Stimulated activated CD8-positive, alpha-beta memory T cell treated with anti-CD3 and anti-CD28 coated beads, Interleukin-7, amount 100 ng/mL, for 1 hour (primary cell): ENCODE measurements at places on chromosomes 16 and 17.
A peak's percentile ranks its signal among the peaks of the same experiment; 100 is the strongest.

DNA sequence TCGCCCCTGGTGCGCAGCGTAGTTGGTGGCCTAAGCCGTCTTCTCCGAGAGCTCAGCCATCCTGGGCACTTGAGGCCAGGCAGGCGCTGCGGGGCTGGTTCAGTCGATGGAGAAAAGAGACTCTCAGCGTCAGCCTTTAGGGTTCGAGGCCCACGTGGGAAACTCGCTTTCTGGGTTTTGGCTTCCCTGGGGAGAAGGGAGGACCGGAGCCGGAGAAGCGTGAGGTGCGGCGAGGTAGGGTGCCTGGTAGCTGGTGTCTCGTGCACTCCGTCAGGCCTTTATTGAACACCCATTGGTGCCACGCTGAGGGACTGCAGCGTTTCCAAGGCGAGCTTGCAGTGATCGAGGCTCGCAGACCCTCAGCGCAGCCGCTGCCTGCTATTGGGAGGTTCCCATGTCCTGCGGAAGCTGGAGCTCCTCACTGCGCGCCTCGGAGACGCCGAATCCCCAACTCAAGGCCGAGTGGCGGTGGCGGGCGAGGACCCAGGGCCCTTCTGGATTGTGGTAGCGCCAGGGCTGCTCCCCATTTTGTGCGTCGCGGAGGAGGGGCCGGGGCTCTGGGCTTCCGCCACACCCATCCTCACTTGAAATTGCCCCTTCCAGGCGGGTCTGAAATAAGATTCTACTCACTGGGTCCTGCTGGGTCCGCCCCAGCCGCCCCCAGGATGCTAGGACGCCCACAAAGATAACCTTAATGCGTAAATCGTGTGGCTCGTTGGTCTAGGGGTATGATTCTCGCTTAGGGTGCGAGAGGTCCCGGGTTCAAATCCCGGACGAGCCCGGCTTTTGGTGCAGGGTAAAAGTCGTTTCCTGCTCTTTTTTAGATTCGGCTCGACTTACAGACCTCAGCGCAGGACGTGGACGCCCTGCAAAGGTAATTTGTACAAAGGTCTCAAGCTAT lies 1.2 kb downstream of the OR1F1 start:
- no peak for DNase-seq

- no peak for DNase-seq
Observed at GRCh38 chr16:17396762-17397498, 73.8 kb downstream of the XYLT1 start.

DNA sequence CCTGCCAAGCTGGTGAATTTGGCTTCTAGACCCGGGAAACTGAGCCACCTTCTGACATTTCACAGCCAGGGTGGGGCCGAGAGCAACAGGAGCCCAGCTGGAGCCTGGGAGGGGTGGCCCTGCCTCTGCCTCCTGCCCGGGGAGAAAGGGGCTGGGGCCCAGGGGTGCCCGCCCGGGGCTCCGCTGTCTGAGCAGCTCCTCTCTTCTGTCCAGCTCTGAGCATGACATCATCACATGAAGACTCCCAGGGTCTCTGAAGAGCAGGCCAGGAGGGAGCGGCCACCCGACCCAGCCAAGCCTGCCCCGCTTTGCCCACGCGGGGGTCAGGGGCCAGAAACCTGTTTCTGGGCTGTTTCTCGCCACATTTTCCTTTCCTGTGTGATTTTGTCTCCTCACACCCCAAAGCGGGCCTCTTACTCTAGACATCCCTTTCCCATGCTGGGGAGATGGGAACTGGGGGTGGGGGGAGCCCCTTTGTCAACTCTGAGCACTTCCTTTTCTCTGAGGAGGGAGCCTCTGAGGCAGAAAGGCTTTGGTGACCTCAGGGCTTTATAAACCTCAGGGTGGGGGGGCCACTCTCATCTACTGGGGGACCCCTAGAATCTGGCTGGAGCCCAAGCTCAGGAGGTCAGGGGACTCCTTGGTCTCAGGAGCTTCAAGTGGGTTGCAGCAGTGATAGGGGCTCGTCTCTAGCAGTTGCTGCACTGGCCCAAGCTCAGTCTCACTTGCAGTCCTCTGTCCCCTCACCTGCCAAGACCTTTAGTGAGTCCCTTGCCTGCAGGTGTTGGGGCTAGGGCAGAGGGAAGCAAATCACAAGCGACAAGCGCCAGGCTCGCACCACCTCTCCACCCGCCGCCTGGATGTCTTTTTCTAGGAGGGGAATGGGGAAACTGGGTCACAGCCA lies 7.6 kb downstream of the UBALD2 start:
- DNase-seq: no peak

DNA sequence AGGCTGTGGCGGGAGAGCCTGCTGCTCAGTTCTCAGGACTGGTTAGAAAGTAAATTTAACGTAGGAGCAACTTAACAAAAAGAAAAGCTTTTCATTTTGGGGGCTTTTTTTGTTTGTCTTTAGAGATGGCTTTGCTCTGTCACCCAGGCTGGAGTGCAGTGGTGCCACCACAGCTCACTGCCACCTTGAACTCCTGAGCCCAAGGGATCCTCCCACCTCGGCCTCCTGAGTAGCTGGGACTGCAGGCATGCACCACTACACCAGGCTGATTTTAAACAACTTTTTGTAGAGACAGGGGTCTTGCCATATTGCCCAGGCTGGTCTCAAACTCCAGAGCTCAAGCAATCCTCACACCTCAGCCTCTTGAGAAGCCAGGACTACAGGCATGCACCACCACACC lies 205.0 kb downstream of the RPTOR start:
- DNase-seq: no peak

GRCh38 chr16:81997738-81998137 lies 13.5 kb downstream of the SDR42E1 start:
- no peak for DNase-seq

- no peak for DNase-seq
Observed at GRCh38 chr16:58377932-58378331, 14.3 kb upstream of the GINS3 start.

DNA sequence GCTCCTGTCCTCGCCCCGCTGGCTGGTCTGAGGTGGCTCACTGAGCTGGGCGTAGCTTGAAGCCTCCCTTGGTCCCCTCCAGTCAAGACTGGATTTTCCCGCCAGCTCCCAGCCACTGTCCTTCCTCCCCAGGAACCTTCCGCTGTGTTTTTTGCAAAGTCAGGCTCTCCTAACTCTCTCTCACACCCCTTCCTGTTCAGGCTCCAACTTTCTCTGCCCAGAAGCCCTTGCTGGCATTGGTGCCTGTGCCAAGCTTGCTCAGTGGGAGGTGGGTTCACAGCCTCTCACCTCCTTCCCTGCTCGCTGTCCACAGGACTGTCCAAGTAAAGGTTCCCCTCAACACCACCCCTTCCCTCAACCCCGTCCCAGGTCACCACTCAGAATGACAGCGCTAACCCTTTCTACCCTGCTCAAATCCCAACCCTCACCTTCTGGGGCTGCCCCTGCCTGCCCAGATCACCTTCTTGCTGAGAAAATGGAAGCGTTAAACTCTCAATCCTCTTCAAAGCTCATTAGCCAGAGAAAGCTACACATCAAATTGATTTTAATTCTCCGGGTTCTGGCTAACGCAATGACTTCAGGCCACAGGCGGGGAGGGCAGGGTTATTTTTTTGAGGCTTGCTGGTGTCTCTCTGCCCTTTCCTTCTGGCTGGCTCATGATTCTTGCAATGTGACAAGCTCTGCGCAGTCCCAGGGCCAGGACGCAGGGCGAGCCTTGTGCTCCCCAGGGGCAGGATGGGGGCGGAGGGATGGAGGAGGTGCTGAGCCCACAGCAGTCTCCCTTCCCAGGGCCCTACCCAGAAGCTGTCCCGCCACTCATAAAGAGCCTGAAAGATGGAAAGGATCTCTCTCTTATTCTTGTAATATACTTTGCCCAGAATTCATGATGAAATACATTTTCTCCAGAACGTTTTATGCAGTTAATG lies 357.2 kb upstream of the TNRC6C start:
- no peak for DNase-seq

GRCh38 chr17:72884066-72884465 lies 208.4 kb downstream of the SLC39A11 start:
- no peak for DNase-seq

GRCh38 chr17:22600644-22601298 lies 908.4 kb downstream of the KCNJ18 start:
- no peak for DNase-seq

- DNase-seq: no peak
Observed at GRCh38 chr17:30454635-30455034, 22.6 kb upstream of the GOSR1 start.

GRCh38 chr16:75483222-75483621 lies 12.0 kb downstream of the CHST6 start:
- no peak for DNase-seq

DNA sequence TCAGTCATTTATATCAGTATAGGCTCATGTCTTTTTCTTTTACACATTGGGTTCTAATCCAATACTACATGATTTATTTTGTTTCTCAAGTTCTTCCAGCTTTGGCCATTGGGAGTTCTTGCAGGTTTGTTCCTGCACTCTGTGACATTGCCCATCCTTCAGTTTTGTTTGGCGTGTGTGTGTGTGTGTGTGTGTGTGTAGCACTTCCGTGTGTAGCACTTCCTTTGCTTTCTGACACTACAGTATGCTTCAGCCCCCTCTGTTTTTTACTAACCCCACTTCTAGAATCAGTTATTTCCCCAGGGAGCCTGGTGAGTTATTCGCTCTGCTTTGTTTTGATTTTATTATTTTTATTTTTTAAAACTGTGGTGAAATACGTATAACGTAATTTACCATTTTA lies 75.6 kb upstream of the LGALS9 start:
- no peak for DNase-seq

DNA sequence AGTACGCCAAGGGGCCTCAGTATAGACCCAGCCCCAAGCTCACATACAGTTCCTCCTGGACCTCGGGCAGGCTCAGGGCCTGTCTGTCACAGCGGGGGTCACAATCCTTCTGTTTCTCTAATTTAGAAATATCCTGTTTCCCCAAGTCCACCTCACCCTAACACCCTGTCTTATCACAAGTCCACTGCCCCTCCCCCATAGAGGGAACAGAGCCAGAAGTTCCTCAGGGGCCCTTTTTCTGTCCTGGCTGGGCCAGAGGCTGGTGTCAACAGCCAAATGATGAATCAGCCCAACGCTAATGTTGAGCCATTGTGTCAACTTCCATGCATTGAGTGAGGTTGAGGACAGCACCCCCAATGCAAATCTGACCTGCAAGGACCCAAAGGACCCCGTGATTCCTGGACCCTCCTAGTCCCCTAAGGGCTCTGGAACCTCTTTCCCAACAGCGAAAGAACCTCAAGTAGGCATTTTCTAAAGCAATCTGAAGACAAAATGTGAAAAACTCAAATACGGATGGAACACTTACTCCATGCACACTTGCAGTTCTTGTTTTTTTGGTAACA lies 58.6 kb downstream of the PECAM1 start:
- no peak for DNase-seq

DNA sequence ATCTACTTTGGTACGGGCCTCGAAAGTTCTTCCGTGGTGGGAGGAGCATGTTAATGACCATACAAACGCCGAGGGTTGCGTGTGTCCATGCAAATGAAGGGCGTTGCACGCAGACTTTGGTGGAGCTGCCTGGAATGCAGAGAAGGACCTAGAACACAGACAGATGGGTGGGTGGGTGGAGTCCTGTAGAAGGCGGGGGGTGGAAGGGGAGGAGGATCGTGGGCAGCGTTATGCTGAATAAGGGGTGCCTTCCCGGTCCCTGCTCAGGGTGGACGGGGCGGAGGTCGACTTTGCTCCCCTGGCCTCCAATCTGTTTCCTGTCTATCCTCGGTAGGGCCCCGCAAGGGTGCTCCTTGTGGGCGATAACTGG lies 795 bp upstream of the PAQR4 start:
- no peak for DNase-seq

- DNase-seq: no peak
Observed at GRCh38 chr16:46976550-46976949, 3.1 kb upstream of the DNAJA2 start.

DNA sequence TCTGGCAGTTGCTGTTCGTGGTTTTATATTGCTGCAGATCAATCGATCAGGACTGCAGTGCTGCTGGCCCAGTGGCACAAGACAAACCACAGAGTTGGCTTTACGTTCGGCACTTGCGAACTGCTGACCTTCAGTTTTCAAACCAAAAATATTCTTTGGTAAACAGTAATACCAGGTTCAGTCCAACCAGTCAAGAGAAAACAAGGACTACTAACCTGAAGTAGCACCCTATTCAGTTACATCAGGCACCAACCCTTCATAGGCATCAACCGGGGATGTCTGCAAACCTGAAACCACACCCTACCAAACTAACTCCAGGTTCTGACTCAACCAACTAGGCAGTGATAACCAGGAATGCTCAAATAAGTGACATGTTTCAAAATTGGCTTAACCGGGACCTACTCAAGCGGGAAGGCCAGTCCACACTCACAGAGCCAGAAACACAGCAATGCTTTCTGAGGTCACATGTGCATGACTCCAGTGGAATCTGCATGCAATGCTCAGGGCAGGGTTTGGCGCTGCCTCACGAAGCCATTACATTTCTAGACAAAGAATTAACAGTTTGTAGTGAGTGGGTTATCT lies 91.1 kb downstream of the SMG6 start:
- DNase-seq: no peak

DNA sequence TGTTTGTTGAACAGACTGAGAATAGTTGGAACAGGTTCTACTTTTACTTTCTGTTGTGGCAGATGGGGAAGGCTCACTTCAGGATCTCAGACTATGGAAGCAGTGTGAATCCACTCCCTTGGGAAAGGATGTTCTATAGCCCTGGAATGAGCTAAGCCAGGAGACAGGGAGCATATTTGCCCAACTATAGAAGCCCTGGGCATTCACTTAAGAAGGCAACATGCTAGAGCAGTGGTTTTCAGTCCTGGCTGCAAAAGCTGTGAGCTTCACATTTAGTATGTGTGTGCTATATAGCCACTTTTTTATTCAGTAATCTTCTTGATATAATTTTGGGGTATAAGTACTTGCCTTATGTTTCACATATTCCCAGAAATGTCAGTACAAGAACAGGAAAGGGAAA lies 1.2 kb upstream of the KRT32 start:
- DNase-seq: no peak

GRCh38 chr16:58236831-58237230 lies 38.9 kb upstream of the CSNK2A2 start:
- DNase-seq: no peak

- peak; percentile 59 for DNase-seq
Observed at GRCh38 chr16:27446721-27447120, 44.7 kb downstream of the IL21R start.
